ENCODE measurements at places on chromosomes 11 and 22. TPM values are rescaled to one million over a fixed set of nuclear protein-coding genes. Genes with fewer than 3 reads are reported as not detected.

GRCh38 chr11:69356703-69357457, 62.9 kb downstream of the MYEOV start:
- DNase-seq: peak; percentile 16

- no peak for DNase-seq
Observed at GRCh38 chr11:115672412-115672811, 168.2 kb upstream of the CADM1 start.

- no peak for DNase-seq
Observed at GRCh38 chr11:60390419-60390818, 5.8 kb upstream of the MS4A14 start.

- no peak for DNase-seq
Observed at GRCh38 chr11:75851203-75851602, 36.2 kb downstream of the UVRAG start.

DNA sequence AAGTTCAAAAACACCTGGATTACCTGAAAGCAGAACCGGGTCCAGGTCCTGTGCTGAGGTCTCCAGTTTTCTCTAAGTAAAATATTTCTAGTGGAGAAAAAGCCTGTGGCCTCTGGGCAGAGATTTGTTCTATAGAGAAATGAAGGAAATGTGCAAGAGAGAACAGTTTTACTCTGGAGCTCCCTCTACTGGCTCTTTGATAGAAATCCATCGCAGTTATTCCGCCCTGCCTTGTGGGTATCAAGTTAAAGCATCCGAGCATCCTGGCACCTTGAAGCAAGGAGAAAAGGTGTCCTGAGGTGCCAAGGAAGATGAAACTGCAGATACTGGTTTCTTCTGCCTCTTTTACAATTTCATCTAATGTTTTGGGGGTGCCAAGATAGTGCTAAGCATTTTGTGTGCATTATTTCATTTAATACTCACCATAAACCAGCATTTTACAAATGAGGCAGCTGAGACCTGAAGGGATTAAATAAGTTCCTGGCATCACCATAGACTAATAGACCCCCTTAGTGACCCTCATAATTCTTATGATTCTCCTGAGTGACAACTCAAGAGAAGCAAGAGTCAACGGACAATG, 113.1 kb upstream of the HSD17B12 start:
- DNase-seq: no peak

DNA sequence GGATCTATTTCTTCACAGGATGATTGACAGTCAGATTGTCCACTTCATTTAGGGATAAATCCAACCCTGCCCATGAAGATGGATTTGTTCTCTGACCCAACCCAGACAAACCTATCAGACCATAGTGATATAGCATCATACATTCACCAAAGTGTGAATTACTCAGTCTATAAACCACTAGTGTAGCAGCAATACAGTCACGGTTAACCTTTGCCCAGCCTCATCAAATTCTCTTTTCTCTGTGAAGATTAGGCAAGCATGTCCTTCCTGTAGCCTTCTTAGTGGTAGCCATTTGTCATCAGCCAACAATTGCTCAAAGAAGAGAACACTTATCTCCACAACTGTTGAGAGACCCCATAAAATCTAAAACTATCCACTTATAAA, 14.4 kb upstream of the BIRC2 start:
- no peak for DNase-seq

DNA sequence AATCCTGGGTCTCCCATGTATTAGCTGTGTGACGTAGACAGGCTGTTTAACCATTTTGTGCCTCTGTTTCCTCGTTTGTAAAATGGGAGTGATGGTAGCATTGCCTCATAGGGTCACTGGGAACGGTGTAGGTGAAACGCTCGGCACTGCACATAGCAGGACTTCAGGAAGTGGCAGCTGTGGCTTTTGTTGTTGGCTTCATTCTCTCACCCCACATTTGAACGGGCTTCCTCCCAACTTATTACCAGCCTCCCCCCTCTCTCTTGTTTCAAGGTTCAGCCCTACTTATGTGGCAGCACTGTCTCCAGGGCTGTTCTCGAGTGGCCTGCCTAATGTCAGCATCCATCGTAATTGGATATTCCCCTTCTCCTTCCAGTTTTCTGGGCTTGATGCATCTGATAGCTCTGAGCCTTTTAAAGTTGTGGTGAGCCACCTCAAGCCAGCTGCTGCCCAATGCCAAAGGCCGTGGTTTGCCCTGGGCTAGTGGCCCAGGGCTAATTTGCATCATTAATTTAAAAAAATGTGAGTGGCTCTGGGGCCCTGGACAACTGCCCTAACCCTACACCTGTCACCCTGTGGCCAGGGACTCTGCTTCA, 217.8 kb upstream of the TBCEL start:
- no peak for DNase-seq

DNA sequence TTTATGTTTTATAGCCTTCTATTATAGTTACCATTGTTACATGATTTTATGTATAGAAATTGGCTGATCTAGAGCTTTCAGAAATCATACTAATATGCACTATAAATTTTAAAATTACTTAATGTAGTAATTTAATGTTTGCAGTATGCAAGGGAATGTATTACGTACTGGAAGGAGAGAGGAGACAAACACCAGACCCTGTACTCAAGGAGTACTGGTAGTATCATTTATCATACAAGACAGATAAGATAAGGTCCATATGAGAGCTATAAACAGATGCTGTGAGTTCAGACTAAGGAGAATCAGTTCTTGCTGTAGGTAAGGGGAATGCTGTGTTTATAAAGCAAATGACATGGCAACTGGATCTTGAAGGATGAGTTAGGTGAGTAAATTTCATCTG, 765 bp downstream of the BCO2 start:
- no peak for DNase-seq

GRCh38 chr11:101397979-101398378, 185.8 kb downstream of the TRPC6 start:
- no peak for DNase-seq

DNA sequence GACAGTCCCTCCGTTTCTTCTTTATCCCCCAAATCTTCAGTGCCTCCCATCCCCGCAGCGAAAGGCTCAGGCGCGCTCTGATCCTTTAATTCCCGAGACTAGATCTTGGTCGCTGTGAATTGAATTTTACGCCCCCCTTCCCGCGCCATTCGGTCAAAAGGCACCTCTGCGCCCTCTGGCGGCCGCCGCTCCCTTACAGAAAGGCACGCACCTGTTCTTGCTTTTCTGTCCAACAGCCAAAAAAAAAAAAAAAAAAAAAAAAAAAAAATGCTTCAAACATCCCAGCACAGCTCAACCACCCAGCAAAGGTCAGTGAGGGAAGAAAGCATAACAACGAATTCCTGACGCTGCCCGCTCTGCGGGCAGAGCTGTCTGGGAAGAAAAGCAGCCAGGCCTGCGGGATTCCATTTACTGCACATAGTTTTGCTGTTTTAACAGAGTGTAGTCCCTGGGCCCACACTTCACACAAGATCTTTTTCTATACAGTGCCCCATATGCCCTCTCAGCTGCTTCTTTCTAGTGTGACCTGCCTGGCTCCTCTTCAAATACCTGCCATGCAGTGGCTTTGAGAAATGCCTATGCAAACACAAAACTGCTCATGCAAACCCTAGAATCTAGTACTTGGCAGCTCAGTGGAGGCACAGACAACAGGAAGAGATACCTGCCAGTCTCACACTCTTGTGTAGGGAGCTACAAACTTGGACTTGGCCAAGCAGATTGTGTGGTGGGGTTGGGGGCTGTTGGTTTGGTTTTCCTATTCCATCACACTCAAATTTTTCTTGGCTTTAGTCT, 1.3 kb upstream of the ESAM start:
- DNase-seq: peak; percentile 93

GRCh38 chr11:35523331-35523768, 2.1 kb downstream of the PAMR1 start:
- no peak for DNase-seq

GRCh38 chr11:46247090-46247489, 30.4 kb upstream of the CREB3L1 start:
- no peak for DNase-seq

GRCh38 chr22:38739300-38740055, 16.3 kb downstream of the SUN2 start:
- DNase-seq: peak; percentile 72

GRCh38 chr11:118211006-118211405, 13.8 kb downstream of the JAML start:
- peak; percentile 44 for DNase-seq

GRCh38 chr11:109885006-109885405, 208.2 kb upstream of the ZC3H12C start:
- no peak for DNase-seq

DNA sequence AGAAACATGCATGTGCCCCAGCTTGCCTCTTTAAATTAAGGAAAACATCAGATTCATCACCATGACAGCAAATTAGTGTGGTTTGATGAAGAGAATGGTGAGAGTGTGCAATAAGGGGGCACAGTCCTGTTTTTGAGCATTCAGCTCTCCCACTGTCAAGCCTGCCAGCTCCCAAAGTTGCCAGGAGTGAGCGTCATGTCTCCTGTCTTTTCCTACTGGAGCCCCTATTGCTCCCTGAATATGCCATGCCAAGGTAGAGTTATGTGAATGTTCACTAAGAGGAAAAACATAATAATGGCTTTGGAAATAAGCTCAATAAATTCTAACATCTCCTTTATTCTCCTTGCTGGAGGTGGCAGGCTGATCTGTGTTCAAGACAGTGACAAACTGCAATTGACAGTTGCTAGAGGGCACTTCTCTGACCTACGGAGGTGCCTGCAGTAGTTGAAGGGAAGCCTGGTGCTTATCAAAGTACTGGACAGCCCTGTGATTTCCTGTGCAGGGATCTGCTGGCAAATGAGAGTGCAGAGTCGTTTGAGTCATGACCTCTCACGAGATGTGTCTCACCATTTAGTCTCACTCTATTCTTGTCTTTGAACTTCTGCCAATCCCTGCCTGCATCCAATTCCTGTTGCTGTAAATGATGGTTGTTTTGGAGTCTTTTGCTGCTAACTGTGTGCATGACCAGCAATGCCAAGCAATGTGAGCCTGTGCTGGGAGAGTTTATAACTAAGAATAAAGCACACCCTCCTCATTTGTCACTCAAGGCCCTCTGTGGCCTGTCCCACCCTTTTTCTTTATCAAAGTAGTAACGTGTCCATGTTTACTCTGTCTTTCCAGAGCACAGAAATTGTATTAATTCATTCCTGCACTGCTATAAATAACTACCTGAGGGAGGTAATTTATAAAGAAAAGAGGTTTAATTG, 34.8 kb downstream of the MRGPRX2 start:
- DNase-seq: peak; percentile 31

- DNase-seq: no peak
Observed at GRCh38 chr22:36926721-36927435, 13.4 kb downstream of the CSF2RB start.

DNA sequence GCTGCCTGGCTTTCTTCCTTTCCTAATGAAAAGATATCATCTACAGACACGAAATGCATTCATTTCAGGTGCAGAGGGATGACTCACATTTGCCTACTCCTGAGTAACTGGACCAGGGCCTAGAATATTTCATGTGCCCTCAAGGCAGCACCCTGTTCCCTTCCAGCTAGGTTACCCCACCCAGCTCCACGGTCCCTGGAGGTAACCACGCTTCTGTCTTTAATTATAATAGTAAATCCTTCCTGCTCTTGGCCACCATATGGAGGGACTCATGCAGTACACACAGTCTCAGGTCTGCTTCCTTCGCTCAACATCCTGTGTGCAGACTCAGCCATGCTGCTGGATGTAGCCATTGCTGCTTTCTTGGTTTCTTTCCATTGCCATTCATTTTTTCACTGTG, 22.3 kb downstream of the DHCR7 start:
- no peak for DNase-seq

DNA sequence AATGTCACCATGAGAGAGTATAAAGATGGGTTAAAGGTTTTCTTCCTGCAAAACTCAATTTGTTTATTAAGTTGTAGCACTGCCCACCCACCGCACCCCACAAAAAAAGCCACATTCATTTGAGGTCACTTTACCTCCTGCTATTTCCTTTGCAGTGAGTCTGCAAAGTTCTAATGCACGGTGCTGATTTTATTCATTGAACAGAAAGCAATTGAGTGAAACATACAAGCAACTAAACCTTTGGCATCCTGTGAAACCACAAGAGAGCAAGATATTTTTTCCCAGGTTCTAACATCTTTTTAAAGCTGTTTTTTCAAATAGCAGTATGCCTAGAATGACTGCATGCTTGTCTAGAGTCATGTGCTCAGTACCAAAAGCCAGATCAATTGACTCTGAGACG, 39.0 kb downstream of the RRAS2 start:
- DNase-seq: no peak

DNA sequence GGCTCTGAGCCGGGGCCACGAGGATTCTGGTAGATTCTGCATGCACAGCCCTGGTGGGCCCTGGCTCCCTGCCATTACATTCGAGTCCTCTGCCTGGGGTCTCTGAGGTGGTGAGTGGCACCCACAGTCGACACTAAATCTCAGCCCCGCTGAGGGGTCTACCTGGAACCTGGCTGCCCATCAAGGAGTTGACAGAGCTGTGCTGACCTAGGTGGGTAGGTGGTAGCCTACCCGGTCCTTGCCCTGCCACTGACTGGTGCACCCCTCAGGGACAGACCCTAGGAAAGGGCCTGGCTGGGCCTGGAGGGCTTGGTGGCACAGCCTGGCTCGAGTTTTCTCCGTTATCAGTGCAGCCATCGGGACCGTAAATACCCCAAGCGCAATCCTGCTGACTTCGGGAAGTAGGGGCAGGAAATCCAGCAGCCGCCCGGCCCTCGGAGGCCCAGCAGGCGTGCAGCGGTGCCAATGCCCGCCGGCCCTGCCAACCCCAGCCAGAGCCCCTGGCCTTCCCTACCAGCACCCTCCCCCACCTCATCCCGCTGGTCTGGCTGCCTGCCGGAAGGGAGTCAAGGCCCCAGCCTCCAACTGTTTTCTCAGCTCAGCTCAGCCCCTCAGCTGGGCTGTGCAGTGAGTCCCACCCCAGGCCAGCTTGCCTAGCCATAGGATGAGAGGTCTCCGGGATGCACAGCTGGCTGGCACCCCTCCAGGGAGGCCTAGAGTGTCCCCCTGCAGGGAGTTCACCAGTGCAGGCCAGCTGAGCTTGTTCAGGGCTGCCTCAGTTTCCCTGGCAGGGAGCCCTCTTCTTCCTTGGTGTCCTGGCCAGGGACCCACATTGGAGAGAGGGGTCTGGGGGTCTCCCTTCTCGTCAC, 80.4 kb upstream of the KCNQ1OT1 start:
- no peak for DNase-seq

- DNase-seq: no peak
Observed at GRCh38 chr11:116976941-116977570, 121.2 kb downstream of the SIK3 start.

- DNase-seq: no peak
Observed at GRCh38 chr11:115653926-115654325, 149.7 kb upstream of the CADM1 start.

Gene MPPED2
- total RNA-seq: 12.3 TPM

Gene OR5T2
- not detected for total RNA-seq

Gene OR6T1
- not detected for total RNA-seq

Gene OR10A2
- total RNA-seq: not detected

Gene RAPSN
- total RNA-seq: 6.3 TPM

Gene SCARF2
- 2.7 TPM for total RNA-seq

Gene SLC5A1
- 223 TPM for total RNA-seq
